ENCODE measurements at places on chromosomes 5 and 9. TPM values are rescaled to one million over a fixed set of nuclear protein-coding genes. Genes with fewer than 3 reads are reported as not detected.

The SPINK4 gene
- total RNA-seq = not detected

The LECT2 gene
- total RNA-seq = not detected

GRCh38 chr5:138900281-138900965, 25.3 kb upstream of the LRRTM2 start:
- no peak for ATAC-seq

The PCDHB15 gene
- 0.44 TPM for total RNA-seq

The PCDHGB3 gene
- 0.76 TPM for total RNA-seq

GRCh38 chr9:5512658-5513452, 2.5 kb downstream of the PDCD1LG2 start:
- no peak for ATAC-seq

DNA sequence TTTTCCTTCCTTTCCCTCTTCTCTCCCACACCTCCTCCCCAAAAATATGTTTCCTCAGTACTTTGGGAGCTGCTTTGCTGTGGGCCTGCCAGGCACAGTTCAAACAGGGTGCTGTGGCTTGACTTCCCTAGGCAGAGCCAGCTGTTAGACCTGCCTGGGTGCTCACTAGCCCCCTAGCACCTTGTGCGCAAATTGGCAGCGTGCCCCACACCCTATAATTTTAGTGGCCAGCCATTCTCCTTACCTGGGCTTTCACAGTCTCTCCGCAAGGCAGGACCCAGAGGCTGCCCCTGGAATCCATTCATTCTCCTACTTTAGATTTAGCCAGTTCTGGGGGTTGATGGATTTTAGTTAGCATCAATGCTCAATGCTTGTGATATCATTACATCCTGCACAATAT, 72.3 kb downstream of the ANGPTL2 start:
- no peak for ATAC-seq

DNA sequence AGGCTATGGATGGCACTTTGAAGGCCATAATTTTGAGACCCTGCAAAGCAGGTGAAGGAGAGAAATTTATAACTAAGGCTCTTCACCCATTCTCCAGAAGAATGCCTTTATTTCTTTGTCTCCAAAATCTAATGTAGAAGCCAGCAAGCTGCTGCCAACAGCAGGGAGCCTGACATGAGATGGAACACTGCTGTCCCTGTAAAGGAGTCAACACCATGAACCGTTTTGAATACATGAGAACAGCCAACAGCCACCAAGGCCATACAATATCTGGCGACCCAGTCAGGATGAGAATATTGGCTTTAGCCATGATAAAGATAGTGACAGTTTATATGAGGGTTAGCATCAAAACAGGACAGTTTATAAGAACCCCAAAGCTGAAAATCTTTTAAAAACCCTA, 121.2 kb upstream of the LIFR start:
- ATAC-seq = no peak

DNA sequence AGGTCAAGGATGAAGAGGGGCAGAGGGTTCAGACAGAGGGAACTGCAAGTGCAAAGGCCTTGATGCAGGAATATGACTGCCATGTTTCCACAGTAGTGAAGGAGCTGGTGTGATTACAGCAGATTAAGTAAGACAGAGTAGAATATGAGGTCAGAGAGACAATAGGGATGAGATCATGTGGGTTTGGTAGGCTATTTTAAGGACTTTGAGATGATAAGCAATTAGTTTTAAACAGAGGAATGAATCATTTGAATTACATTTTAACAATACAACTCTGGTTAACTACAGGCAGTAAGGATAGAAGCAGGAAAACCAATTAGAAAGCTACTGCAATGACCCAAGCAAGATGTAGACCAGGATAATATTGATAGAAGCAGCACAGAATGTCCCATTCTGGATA, 7.7 kb downstream of the CENPK start:
- no peak for ATAC-seq

The CFAP90 gene
- not detected for total RNA-seq

GRCh38 chr5:15577132-15577531, 77.2 kb downstream of the FBXL7 start:
- no peak for ATAC-seq

DNA sequence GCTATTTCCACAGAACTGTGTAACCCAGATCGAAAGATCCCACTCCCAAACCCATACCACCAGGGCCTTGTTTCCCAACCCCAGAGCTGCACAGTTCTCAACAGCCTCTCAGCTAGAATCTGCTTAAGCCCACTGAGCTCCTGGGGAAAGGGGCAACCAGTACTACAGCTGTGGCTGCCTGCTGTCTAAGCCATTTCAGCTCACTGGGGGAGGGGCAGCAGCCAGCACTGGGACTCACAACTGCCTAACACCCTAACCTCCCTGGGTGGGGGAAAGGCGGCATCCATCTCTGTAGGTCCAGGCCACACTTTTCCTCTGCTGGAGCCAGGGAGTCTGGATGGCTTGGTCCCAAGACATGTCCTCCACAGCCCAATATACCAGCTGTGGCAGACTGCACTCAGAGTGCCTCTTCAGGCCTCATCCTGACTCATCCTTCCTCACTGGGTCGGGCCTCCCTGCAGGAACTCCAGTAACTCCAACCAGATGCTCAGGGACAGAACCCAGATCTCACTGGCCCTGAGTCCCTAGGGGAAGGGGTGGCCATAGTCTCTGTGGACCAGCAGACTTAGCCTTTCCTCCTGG, 241.4 kb downstream of the HINT1 start:
- no peak for ATAC-seq

DNA sequence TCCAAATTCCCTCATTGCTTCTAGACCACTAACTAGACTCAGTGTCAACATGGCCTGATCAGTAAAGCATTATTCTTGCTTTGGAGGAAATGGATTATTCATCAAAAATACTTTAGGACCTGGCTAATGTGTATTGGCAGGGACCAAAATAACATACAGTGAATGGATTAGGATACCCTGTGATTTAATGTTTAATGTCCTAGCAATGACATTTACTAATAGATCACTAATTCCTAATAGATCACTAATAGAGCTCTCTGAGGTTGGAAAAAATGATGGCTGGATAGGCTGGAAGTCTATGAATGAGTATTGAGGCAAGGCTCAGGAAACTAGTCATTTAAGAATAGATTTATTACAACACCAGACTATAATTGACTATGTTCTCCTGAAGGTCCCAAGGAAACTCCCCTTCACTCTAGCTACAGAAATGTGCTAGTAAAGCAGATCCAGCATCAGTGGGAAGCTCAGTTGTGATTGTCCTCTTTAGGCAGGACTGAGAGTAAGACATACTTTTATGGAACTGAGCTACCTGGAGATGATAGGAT, 46.1 kb upstream of the CHSY3 start:
- ATAC-seq = no peak

The PLAA gene
- total RNA-seq = 21.6 TPM

- ATAC-seq = no peak
Measured at GRCh38 chr5:176742246-176743105, 67.9 kb upstream of the UNC5A start.

The IL9 gene
- not detected for total RNA-seq

DNA sequence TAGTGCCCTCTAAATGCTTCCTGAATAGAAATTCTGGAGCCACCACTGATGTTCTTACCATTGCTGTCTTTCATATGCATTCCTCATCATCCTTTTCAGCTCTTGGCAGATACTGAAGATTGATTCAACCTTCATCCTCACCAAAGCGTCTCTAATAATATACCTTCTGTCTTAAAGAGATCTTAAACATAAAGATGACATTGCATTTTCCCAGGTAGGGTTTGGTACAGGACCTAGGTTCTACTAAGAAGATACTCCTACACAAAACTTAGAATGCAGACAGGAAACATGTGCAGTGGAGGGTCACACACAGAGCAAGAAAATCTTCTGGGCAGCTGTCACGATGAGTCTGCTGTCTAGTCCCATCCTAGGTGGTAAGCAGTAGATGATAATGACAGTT, 41.0 kb upstream of the RPS23 start:
- no peak for ATAC-seq

- ATAC-seq = no peak
Measured at GRCh38 chr5:95110118-95110517, 174.8 kb downstream of the MCTP1 start.

The OSTF1 gene
- 114 TPM for total RNA-seq

- no peak for ATAC-seq
Measured at GRCh38 chr5:20331826-20332225, 343.8 kb upstream of the CDH18 start.

GRCh38 chr9:93185266-93186214, 1.6 kb downstream of the WNK2 start:
- no peak for ATAC-seq

DNA sequence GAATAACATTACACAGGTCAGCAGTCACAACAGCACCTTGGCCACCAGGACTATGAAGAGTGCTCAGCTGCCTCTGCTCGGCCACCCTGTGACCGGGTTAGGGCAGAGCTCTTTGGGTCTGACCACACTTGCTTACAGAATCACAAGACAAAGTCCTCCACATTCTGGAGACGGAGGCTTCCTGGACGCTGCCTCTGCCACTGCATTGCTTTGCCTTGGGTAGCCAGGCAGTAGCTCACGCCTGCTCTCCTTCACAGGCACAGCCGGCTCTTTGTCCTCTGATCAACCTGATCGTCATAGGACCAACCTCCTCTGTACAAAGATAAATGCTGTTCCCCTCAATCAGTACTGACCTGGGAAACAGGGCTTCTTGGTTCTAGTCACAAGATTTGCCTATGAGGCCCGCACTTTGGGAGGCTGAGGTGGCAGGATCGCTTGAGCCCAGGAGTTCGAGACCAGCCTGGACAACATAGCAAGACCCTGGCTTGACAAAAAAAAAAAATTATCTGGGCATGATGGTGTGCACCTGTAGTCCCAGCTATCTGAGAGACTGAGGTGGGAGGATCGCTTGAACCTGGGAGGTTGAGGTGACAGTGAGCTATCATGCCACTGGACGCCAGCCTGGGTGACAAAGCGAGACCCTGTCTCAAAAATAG, 128.4 kb upstream of the IER5L start:
- ATAC-seq = no peak

DNA sequence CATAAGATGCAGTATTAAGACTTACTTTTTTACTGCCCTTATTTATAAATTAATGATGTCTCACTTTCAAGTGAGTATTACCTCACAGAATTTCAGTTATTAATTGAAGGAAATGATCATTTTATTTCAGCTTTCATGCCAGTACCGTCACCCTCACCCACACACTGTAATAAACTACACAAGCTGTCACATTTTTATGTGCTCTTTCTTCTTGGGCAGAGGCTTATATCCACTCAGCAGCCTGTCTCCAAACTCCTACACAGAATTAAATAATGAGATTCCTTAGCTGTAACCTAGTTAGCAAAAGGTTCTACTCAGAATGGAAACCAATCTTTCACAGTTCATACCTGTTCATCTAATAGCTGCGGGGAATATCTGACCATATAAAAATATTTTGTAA, 1915.8 kb upstream of the CDH6 start:
- no peak for ATAC-seq

The EIF4EBP3 gene
- total RNA-seq = 20.7 TPM

GRCh38 chr5:135230251-135230925, 168.6 kb downstream of the MACROH2A1 start:
- peak; percentile 71 for ATAC-seq

The TMEM215 gene
- total RNA-seq = not detected

DNA sequence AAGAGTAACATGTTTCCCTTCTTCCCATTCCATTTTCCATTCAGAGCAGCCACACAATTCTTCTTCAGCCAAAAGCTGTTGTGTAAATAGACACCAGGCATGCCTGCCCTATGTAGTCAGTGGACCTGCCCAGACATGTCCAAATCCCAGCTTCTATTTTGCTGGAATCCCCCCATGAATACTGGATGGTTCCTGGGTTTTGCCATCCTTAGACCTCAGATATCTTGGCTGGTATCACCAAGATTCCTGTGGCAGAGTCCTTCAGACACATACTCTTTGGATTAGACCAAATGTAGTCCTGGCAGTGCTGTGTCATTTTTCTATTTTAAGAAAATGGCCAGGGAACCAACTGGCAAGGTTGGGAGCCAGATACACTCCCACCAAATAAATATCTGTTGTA, 10.3 kb downstream of the FST start:
- ATAC-seq = no peak

The STOM gene
- total RNA-seq = 65.5 TPM

- no peak for ATAC-seq
Measured at GRCh38 chr9:16817002-16817401, 53.5 kb downstream of the BNC2 start.

DNA sequence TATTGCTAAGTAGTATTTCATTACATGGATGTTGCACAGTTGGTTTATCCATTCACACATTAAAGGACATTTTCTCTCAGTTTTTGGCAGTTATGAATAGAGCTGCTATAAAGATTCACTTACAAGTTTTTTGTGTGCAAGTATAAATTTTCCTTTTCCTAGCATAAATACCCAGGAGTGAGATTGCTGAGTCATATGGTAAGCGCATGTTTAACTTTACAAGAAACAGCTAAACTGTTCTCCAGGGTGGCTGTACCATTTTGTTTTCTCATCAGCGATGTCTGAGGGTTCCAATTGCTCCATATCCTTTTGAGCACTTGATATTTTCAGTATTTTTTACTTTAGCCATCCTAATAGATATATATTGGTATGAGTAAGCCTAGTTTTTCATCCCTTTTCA, 16.4 kb upstream of the ABCA1 start:
- ATAC-seq = no peak

DNA sequence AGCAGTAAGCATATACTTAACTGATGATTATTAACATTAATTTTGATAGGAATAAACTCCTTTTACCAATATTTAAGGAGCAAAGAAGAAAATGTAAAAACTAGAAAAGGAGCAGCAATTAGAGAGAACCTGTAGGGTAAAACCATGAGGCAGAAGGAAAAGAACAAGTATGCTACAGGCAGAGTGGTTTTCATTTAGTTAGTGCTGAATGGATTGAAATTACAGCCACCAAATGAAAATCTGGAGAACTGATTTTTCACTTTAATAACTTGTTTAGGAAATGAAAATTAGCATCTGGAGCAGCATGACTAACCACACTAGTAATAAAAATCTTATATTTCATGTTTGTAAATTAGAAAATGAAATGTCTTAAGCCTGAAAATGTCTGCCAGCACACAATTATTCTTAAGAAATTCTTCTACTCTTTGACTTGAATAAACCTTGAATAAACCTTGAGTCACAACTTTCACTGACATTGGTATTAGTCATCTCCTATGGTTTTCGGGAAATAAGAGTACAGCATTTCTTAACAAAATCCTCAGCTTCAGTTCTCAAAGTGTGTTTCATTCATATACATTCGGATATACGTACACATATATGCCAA, 1504.9 kb upstream of the C9orf72 start:
- peak; percentile 76 for ATAC-seq

- no peak for ATAC-seq
Measured at GRCh38 chr9:74783408-74783807, 104.3 kb downstream of the TRPM6 start.

Measured in esophagus mucosa (tissue), 1 donor.